ENCODE measurements at places on chromosomes 1 and 21. TPM values are rescaled to one million over a fixed set of nuclear protein-coding genes. Genes with fewer than 3 reads are reported as not detected.

DNA sequence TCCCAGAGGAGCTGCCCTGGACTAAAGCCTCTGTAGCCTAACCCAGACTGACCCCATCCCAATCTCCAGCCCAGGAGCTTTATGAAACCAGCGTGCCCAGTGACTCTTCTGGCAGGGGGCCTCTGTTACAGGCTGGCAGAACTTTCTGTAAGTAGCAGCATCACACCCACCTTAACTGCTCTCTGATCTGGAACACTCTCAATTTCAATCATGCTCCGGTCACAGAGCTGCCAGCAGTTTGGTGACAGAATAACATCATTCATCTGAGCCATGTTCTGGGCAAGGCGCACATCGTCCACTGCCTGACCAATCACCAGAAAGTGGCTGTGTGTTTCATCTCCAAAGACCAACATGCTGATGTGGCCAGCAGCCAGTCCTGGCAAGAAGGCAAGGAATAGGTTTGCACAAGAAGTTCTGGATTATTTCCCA lies 14.7 kb downstream of the ADCY10 start:
- no peak for DNase-seq
- H3K4me1 ChIP-seq: peaks cover 7% of the 10 kb centered on the region
- no peak overlapping the region for H3K27ac ChIP-seq
- no peak overlapping the region for H3K4me3 ChIP-seq
- H3K36me3 ChIP-seq: no peaks in the 10 kb centered on the region
- H3K27me3 ChIP-seq: no peaks in the 10 kb centered on the region

GRCh38 chr1:30307182-30307581 lies 416.2 kb downstream of the MATN1 start:
- H3K4me1 ChIP-seq: no peaks in the 10 kb centered on the region
- no peak overlapping the region for H3K27ac ChIP-seq
- DNase-seq: no peak

DNA sequence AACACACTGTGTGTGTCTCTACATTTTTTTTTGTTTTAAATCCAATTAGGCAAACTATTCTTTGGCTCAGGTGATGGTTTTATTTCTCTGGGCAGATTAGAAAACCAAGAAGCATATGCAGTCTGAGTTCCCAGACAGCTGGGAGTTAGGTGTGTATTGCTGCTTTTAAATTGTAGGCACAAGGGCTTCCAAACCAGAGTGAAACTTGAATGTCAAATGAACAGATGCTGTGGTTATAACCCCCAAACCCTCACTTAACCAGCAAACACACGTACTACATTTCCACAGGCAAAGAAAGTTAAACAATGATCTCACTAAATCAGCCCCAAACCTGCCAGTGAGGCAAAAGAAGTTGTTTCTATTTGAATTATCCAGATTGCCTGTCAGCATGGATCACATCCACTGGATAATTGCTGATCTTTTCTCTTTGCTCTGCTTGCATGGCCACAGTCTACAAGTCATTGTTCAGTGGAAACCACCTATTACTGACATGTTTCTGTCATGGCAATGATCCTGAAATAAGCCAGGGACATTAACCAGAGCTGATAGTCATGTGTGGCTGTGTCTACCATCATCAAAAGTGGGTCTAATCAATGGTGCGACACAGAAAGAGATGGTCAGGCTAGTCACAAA lies 576.5 kb upstream of the PLXNA2 start:
- H3K27ac ChIP-seq: no peak overlapping the region
- peaks cover 2% of the 10 kb centered on the region for H3K27me3 ChIP-seq
- H3K4me3 ChIP-seq: no peak overlapping the region
- DNase-seq: no peak
- H3K4me1 ChIP-seq: no peaks in the 10 kb centered on the region
- H3K36me3 ChIP-seq: no peaks in the 10 kb centered on the region

C1orf141 gene
- total RNA-seq: not detected

TGFB2 gene
- total RNA-seq: 1.6 TPM

DNA sequence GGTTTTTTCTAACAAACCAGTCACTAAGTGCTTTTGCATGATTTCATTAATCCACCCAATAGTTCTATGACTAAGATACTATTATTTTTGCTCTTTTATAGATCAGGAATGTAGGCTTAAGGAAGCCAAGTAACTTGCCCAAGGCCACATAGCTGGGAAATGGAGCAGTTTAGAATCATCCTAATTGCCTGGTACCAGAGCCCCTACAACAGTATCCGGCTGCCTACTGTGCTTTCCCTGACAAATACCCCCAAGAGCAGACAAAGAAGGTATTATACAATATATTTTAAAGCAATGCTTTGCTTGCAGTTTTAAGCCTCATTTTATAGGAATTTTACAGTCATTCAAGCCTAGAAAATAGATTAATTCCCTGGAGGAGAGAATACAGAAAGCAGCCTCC lies 45.5 kb upstream of the RASAL2 start:
- no peak overlapping the region for H3K27ac ChIP-seq
- peaks cover 6% of the 10 kb centered on the region for H3K27me3 ChIP-seq
- no peaks in the 10 kb centered on the region for H3K36me3 ChIP-seq
- no peaks in the 10 kb centered on the region for H3K4me1 ChIP-seq

DNA sequence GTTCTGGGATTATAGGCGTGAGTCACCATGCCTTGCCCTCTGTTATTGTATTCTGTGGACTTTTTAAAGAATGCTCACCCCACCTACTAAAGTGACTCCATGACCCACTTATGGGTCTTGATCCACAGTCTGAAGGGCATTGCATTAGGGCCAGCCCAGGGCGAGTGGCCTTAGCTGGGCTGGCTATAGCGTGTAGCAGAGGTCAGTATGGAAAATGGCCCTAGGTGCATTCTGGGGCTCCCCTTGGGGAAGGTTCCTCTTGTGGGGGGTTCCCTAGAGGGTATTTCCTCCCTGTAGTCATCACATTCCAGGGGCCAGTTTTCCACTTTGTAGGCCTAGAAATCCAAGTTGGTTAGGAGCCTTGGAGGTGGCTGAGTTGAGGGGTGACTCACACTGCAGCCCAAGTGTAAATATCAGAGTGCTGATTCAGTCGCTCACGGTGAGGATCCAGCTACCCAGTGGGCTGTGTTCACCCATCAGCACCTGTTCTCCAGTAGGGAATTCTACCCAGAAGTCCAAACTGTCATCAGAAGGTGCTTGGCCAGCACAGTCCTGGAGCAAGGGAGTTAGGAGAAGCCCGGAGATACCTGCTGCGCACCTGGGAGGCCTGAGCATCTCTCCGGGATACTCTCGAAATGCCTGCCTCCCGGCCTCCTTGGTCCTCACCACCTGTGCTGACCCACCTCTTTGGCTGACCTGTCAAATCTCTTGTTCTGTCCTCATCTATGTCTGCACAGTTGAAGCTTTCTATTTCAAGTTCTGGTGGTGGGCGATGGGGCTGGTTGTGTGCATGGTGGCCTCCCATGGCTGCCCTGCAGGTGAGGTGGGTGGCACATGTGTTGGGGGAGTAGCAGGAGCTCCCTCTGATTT lies 52.2 kb downstream of the NENF start:
- DNase-seq: no peak
- H3K36me3 ChIP-seq: no peaks in the 10 kb centered on the region
- no peak overlapping the region for H3K27ac ChIP-seq

TEDDM1 gene
- not detected for total RNA-seq

APOBEC4 gene
- not detected for total RNA-seq

GRCh38 chr1:204438628-204439027 lies 27.0 kb upstream of the PPP1R15B start:
- H3K27me3 ChIP-seq: no peaks in the 10 kb centered on the region
- DNase-seq: no peak
- H3K4me1 ChIP-seq: peaks cover 1% of the 10 kb centered on the region
- peaks cover 95% of the 10 kb centered on the region for H3K36me3 ChIP-seq
- no peak overlapping the region for H3K4me3 ChIP-seq

DNA sequence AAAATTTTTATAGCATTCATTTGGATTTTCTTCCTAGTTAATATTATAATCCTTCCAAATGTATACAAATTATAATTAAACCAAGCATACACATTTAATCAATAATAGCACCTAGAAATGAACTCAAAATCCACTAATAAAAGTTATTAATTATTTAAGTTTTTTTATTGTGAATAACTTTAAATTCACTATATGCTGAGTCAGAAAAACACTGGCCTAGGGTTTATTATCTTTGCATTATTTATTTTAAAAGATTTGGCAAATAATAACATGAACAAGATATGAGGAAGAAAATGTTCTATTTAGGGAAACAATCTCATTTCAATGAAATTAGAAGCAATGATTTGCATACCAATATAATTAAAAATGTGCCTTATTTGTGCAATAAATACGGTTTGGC lies 951.5 kb downstream of the KCNT2 start:
- H3K4me1 ChIP-seq: no peaks in the 10 kb centered on the region
- no peak overlapping the region for H3K4me3 ChIP-seq
- no peak overlapping the region for H3K27ac ChIP-seq
- no peaks in the 10 kb centered on the region for H3K27me3 ChIP-seq
- no peaks in the 10 kb centered on the region for H3K36me3 ChIP-seq

DNA sequence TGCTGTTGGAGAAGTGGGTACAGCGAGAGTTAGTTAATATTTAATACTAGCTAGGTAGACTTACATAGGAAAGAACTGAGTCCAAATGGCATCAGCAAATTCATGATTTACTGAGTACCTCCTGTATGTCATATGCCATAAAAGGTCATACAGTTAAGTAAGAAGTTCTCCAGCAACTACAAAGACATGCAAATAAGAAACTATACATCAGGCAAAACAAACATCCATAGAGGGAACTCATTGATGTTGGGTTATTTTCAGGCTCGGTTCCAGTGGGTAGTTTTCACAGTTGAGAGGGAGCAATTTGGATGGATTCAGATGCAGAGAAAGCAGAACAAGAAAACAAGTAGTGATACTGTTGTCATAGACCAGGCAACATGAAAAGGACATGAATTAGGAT lies 164.9 kb upstream of the L1TD1 start:
- H3K4me3 ChIP-seq: no peak overlapping the region
- H3K27me3 ChIP-seq: no peaks in the 10 kb centered on the region
- H3K4me1 ChIP-seq: peaks cover 15% of the 10 kb centered on the region
- DNase-seq: no peak
- no peak overlapping the region for H3K27ac ChIP-seq

Measured in activated B cell treated with CpG ODN at 0.5 μM for 24 hours (primary cell).